ENCODE measurements at places on chromosomes 7 and 10. TPM values are rescaled to one million over a fixed set of nuclear protein-coding genes. Genes with fewer than 3 reads are reported as not detected.

DNA sequence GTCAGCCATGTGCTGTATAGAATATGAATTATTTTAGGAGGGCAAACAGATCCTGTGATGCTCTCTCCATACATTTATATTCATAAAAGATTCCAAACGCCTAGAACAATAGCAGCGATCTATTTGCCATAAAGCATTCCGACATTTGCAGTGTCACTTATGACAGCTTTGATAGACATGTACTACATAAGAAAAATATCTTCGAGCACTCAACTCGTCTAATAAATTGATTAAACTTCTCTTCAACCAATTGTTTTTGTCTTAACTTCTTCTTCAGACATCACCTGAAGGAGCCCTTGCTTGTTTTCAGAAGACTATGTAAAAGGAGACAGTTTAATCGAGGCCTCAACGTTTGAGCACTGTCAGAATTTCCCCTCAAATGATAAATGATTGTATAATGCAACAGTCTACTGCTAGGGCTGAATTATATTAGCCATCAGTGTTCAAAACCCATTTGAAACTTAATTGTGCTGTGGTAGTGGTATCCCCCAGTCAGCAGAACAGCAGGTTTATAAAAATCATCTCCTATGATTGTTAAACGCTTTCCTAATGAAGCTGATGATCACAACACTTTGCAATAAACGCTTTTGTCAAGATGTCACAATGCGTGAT, 158.0 kb upstream of the MGMT start:
- no peak for DNase-seq

Gene GPRIN2
- not detected for total RNA-seq

DNA sequence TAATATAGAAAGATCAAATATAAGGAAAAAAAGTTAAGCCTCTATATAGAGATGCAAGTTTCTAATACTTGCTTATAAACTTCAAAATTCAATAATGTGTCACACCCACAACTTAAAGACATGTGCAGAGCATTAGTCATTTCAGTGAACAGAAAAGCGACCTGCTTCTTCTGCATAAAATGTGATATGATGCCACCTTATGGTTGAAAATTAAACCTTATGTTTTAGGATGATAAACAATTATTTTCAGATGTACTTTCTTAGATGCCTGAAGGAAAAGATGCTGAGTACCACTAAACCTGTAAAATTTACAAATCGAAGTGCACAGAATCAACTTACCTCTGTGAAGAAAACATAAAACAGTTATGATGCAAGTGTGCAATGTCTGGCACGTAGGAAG, 96.0 kb downstream of the MTERF1 start:
- DNase-seq, result no peak

- peak; percentile 45 for DNase-seq
These were observed 61.6 kb upstream of the UNC5B start for GRCh38 chr10:71150796-71151195.

GRCh38 chr7:149257146-149257545, 4.8 kb upstream of the ZNF783 start:
- no peak for DNase-seq

- no peak for DNase-seq
These were observed 511.0 kb downstream of the GFRA1 start for GRCh38 chr10:115762029-115762428.

Gene HOXA9
- total RNA-seq, result 10.4 TPM

GRCh38 chr10:110822035-110822711, 49.6 kb upstream of the PDCD4 start:
- no peak for DNase-seq

DNA sequence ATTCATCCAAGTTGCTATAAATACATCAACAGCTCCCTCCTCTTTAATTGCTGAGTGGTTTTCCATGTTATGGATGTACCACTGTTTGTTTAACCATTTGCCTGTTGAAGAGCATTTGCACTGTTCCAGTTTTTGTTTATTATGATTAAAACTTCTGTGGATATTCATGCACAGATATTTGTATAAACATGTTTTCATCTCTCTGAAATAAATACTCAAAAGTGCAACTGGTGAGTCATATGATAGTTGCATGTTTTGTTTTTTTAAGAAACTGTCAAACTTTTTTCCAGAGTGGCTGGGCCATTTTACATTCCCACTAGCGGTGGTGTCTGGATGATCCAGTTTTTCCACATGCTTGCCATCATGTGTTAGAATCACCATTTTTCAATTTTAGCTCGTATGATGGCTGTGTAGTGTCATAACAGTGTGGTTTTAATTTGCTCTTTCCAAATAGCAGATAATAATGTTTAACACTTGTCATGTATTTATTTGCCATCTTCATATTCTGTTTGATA, 33.6 kb downstream of the MEOX2 start:
- no peak for DNase-seq

DNA sequence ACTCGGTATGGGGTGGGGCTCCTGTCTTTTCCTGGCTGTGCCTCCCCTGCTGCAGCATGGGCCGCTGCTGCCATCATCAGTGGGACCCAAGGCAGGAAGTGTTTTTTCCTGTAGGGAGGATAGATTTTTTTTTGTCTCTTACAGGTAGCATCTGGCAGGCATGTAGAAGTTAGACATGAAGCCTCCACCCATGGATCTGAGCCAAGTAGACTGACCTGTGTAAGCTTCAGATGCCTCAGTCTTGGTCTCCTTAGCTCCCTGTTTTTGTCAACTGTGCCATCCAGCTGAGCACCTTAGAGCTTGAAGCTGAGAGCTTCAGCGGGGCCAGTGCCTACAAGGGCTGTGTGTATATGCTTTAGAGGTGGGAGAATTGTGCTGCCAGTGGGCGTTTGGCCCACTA, 93.5 kb downstream of the AUTS2 start:
- DNase-seq, result no peak

GRCh38 chr10:672203-672602, 17.3 kb downstream of the DIP2C start:
- peak; percentile 78 for DNase-seq

- no peak for DNase-seq
These were observed 95.1 kb upstream of the PALS2 start for GRCh38 chr7:24478137-24478655.

DNA sequence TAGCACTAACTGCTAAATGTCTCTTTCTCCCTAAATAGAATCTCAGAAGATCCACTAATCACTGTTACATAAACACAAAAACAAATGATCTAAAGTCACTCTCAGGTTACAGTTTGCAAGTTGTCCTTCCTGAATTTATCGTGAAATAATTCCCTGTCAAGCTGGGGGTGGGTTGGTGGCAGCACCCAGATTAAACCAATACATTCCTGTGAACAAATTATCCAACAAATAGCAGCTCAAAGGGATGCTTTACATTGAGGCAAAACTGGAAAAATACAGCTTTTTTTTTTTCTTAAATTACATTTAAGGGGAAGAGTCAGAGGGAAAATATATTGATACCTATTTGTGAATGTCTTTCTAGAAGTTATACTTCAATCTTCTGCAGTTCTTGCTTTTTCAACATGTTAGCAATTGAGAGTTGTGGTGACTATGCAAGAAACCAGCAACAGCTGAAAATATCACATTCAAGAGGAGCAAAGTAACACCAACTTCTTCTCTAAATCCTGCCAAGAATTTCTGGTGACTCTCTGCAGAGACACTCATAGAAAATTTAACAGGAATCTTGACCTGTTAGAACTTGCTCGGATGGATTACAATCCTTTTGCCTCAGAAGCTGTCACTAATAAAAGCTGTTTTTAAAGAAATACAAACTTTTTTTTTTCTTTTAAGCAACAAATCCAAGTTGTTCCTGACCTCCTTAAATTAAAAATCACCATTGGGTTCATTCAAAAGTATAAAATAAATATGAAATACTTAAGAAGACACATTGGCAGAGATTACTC, 18.9 kb downstream of the LMOD2 start:
- no peak for DNase-seq

- no peak for DNase-seq
These were observed 264.7 kb upstream of the TEX47 start for GRCh38 chr7:89060234-89060633.

Gene RADIL
- total RNA-seq, result 6.1 TPM

- DNase-seq, result peak; percentile 91
These were observed 781 bp upstream of the GRM8 start for GRCh38 chr7:127253281-127254162.
